NCI-H460 (cell line): ENCODE measurements at places on chromosomes 4 and X.

- no peak for DNase-seq
Measured at GRCh38 chr4:152901205-152901604, 34.9 kb upstream of the FHDC1 start.

GRCh38 chr4:141074098-141074878 is 59.0 kb downstream of the RNF150 start:
- DNase-seq: no peak

DNA sequence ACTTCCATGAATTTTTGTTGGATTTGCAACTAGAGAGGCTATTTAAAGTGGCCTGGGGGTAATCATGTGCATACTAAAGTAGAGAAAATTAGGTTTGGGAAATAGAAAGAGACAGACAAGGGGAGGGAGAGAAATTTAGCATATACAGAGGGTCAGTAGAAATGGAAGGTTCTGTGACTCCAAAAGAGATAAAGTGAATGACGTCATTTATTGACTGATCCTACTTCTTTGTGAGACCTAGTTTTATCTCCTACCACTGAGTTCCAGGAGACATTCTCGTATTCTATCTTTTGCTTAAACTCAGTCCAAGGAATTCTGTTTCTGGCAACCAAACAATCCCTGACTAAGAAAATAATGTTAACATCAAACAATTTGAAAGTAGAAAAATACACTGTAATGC is 42.4 kb upstream of the FREM3 start:
- no peak for DNase-seq

DNA sequence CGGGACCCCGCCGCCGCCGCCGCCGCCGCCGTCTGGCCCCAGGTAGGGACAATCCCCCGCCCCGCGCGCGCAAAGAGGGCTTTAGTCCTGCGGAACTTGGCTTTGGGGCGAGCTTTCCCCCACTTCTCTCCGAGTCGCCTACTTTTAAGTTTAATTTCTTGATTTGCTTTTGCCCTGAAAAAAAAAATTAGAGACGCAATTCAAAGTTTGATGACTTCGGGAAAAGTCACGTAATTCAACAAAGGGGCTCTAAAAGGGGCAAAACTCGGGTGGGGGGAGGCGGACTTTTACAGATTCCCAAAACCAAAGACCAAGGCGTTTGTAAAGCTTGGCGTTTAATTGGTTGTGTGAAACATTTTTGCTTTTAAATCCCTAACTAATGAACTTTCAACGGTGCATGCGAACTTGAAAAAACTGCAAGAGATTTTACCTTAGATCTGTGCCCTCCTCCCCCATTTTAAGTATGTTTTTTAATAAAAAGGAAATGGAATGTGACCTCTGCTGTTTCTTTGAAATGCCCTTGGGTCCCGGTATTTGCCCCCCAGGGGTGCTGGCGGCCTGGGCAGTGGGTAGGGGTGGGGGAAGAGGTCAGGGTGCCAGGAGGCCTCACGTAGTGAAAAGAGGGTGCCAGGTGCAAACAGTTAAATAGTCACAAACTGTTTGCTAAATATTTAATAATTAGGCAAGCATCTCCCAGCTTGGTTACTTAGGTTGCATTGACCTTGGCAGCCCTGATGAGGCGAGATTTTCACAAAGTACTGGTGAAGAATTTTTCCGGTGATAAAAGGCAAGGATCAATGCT is 209.7 kb downstream of the NWD2 start:
- DNase-seq: no peak

- no peak for DNase-seq
Measured at GRCh38 chrX:109812236-109812635, 79.2 kb upstream of the ACSL4 start.

DNA sequence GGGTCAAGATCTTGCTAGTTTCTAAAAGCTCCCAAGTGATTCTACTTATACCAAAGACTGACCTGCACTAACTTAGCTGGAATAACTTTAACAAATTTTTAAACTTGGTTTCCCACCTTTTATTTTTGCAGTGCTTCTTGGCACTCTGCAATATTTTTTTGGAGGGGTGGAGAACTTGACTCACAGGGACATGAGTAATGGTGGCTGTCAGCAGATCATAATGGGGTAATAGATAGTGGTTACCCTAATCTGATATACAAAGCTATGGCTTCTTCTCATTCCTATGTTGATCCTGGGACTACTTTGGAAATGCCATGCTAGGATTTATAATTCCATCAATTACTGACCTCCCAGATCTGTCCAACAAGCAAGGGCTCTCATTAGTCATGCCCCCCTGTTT is 295.7 kb downstream of the GPAT3 start:
- no peak for DNase-seq

GRCh38 chrX:154599531-154599930 is 14.6 kb downstream of the CTAG1A start:
- no peak for DNase-seq

DNA sequence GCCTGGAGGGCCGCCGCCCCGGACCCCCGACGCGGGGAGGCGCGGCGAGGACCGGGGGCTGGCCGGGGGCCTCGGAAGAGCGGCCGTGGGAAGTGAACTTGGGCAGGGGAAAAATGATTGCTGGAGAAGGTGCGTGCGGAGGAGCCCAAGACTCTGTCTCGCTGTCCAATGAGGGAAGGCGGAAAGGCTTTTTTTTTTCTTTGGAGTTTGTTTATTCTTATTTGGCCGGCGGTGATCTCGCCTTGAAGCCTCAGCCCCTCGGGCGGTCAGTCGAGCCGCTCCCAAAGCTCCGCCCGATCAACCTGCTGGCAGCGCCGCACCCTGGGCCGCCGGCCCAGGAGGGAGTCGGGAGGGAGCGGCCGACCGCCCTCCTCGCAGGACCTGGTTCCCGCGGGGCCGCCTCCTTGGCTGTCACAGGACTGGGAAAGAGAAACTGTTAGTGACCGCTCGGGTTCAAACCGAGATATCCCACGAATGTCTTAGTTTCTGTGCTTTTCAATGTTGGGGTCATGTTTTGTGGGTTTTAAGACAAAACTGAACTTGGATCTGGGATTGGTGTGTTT is 2.5 kb downstream of the CPEB2 start:
- DNase-seq: no peak

DNA sequence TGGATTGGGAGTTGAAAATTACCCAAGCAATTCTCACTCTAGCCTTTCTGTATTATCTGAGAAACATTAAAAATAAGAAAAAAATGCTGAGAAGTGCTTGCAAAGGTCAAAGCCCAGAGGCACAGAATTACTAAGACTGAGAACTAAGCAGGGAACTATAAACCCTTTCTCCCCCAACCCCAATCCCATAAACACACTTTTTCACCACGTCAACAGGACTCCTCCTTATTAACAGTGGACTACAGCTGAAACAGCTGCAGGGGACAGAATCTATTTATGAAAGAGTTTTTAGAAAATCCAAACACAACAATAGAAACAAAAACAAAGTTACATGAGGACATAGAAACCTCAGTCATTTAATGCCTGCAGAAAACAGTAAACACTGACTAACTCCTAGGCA is 984.1 kb downstream of the TRAM1L1 start:
- DNase-seq: no peak

DNA sequence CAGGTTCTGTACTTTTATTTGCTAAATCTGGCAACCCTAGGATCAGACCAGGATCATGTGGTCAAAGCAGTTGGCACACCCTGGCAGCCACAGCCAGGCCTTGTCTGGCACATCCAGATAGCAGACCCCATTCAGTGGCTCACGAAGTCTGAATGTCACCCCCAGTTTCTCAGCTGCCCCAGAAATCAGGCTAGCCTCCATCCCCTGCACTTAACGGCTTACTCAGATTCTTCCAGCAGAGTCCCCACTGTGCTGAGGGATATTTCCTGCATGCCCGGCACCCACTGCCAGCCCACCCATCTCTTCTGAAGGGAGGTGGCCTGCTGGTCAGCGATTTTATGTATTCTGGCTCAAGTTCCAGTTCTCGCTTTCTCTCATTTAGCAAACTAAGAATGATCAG is 4.7 kb upstream of the AWAT2 start:
- no peak for DNase-seq

DNA sequence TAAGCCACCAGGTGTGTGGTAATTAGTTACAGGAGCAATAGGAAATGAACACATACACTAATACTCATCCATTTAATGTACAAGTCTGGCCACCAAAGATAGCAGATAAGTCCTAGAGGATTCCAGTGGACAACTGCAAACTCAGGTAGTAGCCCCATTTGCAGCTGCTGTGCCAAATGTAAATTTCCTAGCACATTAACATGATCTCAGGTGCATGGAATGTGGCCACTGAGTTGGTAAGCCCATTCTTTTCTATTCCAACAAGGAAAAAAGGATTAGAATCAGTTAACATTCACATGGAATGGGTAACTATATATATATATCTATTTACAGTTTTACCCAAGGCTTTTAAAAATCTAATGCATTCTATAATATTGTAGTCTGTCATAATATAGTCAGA is 23.3 kb upstream of the FRAS1 start:
- no peak for DNase-seq

GRCh38 chrX:79375340-79375739 is 8.2 kb upstream of the ITM2A start:
- DNase-seq: no peak

DNA sequence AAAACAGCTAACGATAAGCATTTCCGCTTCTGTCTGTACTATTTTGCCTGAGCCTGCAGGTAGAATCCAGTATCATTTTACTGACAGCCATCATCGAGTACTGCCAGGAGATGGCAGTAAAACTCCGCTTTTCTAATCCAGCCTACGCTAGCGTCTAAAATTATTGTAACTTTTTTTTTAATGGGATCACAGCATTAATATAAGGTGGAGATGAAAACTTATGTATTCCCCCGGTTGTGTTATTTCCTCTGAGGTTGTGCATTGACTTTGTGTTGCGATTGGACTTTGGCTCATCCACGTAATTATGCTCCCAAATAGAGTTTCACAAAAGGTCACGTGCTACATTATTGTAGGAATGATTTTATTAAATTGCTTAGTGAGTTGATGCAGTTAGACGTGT is 248.1 kb downstream of the C4orf33 start:
- DNase-seq: peak; percentile 40

- DNase-seq: no peak
Measured at GRCh38 chr4:118905566-118905965, 16.9 kb downstream of the SYNPO2 start.

DNA sequence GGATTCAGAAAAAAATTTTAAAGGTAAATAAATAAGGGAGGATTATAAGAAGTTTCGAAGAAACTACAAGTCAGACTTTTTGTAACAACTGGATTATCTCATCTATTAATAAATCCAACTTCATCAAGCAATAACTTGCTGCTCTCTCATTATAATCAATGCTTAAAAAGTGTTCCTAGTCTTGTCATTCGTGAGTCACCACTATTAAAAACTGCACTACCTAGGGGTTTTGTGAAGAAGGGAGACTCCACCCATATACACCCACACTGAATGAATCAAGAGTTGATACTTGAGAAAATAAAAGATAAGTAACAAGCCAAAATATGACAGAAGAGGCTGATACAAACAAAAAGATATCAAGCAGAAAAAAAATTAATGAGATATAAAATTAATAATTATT is 360.5 kb downstream of the ZNF674 start:
- no peak for DNase-seq

DNA sequence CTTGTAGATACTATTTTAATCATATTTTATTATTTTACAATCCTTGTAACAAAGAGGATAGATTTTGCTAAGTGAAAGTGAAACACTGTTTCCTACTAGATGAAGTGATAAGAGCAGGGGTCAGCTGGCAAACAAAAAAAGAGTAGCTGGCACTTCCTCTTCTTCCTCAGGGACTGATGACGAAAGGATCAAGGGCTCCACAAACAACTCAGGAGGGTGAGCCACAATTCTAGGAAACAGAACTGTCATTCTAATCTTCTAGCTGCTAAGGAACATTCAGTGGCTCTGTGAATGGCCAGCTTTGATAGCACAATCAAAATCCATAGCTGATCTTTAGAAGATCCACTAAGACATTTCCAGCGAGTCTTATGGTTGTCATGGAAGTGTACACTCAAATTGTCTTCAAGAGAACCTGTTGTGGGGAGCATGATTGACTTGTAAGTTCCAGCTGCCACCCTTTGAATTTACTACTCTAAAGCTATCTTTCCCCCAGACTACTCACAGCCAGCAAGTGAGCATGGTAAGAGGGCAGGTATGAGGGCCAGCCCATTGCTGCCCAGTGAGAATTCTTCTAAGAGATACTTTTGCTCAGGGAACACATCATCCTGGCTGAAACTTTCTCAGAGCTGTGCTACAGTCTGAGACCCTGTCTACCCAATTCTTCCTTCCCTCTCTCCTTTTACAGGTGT is 275.7 kb upstream of the RASGEF1B start:
- DNase-seq: no peak

GRCh38 chrX:17876135-17876534 is 15.0 kb upstream of the RAI2 start:
- no peak for DNase-seq

DNA sequence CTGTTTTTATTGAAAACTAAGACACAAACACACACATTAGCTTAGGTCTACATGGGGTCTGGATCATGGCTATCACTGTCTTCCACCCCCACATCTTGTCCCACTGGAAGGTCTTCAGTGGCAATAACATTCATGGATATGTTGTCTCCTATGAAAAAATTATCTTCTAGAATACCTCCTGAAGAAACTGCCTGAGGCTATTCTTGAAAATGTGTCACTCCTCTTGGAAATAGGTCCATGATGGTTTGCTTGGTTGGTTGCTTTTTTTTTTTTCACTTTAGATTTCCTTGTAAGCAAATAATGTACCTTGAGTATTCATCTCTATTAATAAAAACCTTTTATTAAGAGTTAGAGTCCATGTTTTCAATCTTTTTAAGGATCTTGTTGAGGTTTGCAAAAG is 195.3 kb upstream of the PDE5A start:
- DNase-seq: no peak

DNA sequence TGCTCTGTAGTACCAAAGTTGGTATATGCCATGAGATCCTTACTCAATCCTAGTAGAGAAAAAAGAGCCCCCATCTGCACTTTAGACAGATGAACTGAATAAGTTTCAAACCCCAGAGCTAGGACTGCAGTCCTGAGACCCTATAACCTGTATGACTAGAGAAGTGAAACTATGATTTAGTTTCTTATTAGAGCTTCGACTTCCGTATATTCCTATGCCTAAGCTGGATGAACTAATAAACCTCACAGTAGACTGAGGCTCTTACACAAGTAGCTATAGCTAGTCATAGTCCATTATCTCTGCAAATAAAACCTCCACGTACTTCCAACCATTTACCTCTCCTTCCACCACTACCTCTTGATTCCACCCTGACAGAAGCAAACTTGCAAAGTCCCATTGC is 6.3 kb upstream of the OTUD4 start:
- no peak for DNase-seq

GRCh38 chr4:1882850-1883271 is 11.7 kb downstream of the NSD2 start:
- DNase-seq: no peak

GRCh38 chrX:23764188-23764984 is 18.6 kb upstream of the SAT1 start:
- DNase-seq: no peak
